Neural progenitor cell (in vitro differentiated cells): ENCODE measurements at places on chromosomes 12 and 14. TPM values are rescaled to one million over a fixed set of nuclear protein-coding genes. Genes with fewer than 3 reads are reported as not detected.

- no peaks in the 10 kb centered on the region for H3K27me3 ChIP-seq
- H3K36me3 ChIP-seq: no peaks in the 10 kb centered on the region
- peak; percentile 26 for DNase-seq
- H3K4me3 ChIP-seq: no peak overlapping the region
- H3K27ac ChIP-seq: no peak overlapping the region
These were observed 91.6 kb downstream of the DHRS2 start for GRCh38 chr14:23727566-23728335.

SVOP gene
- 0.12 TPM in 1 of 2 replicates, not detected in the other for total RNA-seq

DNA sequence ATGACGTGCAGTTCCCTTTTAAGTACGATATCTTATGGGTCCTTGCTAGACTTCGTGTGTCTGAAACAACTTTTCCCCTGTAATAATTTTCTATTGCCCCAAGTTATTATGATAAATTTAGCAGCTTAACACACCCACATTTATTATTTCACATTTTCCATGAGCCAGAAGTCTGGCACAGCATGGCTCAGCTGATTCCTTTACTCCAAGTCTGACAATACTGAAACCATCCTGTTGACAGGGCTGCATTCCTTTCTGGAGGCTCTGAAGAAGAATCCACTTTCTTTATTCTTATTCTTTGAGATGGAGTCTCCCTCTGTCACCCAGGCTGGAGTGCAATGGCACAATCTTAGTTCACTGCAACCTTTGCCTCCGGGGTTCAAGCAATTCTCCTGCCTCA lies 80.9 kb downstream of the DENND5B start:
- H3K27ac ChIP-seq: no peak overlapping the region
- no peak for DNase-seq
- H3K27me3 ChIP-seq: no peaks in the 10 kb centered on the region
- H3K4me1 ChIP-seq: peaks cover 38% of the 10 kb centered on the region
- H3K36me3 ChIP-seq: no peaks in the 10 kb centered on the region
- no peak overlapping the region for H3K4me3 ChIP-seq

DNA sequence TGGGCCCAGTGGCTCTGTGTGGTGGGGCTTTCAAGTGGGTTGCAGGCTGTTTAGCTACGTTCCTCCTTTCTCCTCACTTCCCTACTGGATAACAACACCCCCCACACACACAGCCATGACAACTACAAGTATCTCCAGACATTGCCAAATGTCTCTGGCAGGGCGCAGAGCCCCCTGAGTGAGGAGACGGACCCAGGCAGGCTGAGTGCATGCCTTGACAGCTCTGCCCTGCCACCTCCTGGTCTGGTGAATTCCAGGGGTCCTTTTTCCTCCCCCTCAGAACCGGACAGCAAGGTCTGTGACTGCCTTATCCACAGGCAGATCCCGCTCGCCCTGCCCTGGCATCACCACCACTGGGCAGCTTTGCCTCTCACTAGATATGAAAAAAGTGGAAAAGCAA lies 276.5 kb downstream of the TMEM132C start:
- DNase-seq: peak; percentile 43
- no peaks in the 10 kb centered on the region for H3K27me3 ChIP-seq
- H3K4me3 ChIP-seq: no peak overlapping the region
- H3K4me1 ChIP-seq: no peaks in the 10 kb centered on the region
